ENCODE measurements at places on chromosomes 5 and 9.

DNA sequence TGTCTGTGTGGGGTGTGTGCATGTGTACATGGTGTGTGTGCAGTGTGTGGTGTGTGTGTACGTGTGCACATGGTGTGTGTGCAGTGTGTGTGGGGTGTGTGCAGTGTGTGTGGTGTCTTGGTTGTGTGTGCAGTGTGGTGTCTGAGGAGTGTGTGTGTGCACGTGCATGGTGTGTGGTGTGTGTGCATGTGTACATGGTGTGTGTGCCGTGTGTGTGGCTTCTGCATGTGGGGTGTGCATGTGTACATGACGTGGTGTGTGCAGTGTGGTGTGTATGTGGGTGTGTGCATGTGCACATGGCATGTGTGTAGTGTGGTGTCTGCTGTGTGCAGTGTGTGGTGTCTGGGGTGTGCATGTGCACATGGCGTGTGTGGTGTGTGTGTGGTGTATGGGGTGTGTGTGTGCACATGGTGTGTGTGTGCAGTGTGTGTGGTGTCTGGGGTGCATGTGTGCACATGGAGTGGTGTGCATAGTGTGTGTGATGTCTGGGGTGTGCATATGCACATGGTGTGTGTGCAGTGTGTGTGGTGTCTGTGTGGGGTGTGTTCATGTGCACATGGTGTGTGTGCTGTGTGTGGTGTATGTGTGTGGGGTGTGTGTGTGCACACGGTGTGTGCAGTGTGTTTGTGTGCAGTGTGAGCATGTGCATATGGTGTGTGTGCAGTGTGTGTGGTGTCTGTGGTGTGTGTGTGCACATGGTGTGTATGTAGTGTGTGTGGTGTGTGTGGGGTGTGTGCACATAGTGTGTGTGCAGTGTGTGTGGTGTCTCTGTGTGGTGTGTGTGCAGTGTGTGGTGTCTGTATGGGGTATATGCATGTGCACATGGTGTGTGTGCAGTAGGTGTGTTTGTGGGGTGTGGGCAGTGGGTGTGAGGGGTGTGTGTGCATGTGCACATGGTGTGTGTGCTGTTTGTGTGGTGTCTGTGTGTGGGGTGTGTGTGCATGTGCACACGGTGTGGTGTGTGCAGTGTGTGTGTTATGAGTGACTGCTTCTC lies 40.6 kb upstream of the ZNG1F start:
- DNase-seq = no peak

DNA sequence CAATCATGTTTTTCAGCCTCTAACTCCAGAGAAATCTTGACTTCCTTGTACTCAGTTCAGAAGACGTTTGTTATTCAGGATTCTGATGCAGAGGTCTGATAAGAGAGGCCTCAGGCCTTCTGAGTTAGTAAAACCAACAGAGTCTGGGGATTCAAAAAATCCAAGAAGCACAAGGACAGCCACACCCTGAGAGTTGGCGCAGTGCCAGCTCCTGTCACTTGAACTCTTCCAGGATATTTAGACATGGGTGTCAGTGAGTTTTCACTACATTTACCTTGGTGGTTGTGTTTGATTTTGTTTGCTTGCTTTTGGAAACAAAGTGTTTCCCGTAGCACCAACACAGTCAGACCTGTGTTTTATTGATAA lies 41.6 kb upstream of the PDE8B start:
- DNase-seq = no peak

DNA sequence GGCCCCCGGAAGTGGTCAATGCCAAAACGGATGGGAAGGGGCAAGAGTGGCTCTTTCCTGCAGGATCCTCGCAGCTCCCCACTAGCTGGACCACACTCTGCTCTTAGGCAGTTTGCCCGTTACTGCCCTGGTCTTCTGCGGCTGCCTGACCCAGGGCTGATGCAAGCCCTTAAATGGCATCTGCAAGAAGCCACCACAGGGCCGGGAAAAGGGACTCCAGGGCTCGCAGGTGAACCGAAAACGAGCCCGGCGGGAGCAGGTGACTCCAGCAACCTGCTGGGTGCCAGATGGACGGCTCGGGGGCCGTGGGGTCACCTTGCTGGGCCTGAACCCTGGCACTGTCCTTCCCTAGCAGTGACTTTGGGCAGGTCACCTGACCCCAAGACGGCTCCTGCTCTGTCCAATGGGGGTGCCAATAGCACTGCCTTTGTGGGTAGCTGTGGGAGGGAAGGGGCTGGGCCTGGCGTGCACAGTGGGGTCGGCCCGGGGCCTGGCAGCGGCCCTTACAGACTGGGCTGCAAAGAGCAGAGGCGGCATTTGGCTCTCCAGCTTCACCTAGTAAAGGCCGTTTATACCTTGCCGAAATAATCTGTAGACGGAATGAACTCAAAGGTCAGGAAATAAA lies 1.3 kb downstream of the TMEM250 start:
- DNase-seq = no peak

DNA sequence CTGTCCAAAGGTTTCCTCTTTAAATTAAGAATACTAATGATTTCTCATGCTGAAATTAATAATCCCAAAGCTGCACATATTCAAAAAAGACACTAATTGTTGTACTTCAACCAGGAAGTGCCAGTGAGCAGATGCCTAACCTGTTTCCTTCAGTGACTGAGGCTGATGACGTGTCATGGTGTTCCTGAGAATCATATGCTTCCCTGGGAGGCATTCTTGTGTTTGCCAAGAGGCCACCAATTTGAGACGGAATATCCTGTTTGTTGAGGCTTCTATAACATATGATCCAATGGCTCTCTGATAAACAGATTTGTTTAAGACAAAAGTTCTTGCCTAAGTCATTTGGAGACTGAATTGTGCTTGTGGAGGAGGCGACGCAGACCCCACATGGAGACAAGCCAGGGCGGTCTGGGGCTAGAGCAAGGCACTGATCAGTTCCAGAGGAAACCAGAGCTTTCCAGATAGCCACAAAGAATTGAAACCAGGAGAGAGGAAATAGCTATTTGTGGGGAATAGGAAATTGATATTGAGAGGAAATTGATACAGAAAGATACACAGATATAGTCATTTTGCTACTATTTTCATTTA lies 66.4 kb upstream of the ZNF608 start:
- DNase-seq = no peak

DNA sequence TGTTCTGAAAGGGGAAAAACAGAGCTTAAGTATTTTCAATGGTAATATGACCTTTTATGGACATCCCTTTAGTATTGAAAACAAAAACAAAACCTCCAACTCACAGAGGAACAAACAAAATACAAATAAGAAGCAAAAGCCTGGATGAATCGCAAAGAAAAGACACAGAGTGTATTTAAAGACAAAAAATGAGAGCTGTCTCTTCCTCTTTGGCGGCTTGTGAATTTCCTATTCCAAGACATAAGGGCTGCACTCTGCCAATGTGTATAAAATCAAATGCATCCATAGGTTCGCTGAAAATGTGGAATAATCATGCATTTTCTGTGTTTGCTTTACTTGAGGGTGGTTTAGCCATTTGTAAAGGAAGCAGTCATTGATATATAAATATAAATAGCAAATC lies 739.3 kb upstream of the ZNF608 start:
- no peak for DNase-seq

- no peak for DNase-seq
Measured at GRCh38 chr5:89480406-89481007, 597.5 kb upstream of the MEF2C start.

DNA sequence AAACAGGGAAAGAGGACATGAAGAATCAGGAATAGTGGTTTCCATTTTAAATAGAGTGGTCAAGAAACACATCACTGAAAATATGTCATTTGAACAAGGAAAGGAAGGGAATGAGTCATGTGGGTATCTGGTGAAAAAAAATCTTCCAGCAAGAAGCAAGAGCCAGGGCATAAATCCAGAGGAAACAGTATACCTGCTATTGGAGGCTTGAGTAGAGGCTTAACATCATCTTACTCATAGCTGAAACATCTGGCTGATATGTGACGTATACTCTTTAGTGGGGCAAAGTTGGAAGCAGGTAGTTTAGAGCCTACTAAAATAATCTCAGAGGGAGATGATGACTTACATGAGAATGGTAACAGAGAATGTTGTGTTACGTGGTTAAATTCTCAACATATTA lies 517.2 kb downstream of the CAAP1 start:
- DNase-seq = no peak

DNA sequence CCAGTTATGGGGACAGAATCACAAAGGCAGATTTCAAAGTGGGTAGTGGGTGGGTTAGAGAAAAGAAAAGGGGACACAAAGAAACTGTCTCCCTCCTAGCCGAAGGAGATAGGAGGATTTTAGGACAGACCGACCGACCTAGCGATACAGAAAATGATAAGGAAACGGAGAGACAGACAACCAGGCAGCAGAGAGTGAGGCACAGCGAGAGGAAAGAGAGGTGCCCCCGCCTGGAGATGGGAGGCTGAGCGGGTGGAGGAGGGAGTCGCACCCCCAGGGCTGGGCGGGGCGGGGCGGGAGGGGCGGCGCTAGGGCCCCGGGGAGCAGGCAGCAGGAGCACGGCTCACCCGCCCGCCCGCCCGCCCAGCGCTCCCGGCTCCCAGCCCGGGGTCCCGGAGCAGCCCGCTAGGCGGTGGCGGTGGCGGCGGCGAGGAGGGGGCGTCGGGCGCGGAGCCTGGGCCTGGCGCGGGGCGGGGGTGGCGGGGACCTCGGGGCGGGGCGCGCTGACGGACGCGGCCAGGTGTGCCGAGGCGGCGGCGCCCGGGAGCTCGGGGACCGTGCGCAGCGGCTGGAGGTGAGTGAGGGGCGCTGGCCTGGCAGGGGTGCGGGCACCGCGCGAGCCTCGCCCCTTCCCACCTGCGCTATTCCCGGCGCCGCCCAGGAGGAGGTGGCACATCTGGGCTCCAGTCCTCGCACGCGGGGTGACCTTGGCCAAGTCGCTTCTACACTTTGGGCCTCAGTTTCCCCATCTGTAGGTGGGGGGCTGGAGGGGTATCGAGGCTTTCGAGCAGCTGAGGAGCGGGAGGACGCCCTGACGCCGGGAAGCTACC lies 15.9 kb upstream of the SYNPO start:
- DNase-seq = no peak

GRCh38 chr9:138050472-138051330 lies 173.1 kb downstream of the CACNA1B start:
- no peak for DNase-seq

GRCh38 chr9:13070612-13071595 lies 208.6 kb downstream of the MPDZ start:
- no peak for DNase-seq

DNA sequence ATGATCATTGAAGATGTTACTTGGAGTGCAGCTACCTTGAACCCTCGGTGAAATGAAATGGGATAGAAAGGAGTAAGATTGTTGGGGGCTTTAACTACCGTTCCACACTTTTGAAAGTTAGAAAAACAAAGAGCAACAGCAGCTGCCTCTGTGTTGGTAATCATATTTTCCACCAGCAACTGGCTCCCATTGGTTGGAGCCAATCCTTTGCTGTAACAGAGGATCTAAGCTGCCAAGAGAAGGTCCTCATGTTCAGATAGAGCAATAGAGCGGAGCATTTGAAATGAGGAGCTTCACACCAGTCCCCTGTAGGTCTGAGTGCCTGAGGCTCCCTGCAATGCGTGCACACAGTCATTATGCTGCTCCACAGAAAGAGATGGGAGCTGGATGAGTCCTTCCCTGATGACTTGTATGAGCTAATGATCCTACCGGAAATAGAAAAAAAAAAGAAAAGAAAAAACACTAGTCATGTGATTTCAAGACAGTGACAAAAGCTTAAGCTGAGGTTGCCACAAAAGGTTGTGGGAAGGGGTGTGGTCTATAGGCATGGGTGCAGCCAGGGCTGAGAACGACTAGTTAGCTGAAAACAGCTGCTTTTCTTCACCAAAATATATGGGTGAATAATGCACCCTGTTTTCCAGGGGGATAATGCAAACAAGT lies 300.7 kb downstream of the MLLT3 start:
- DNase-seq = no peak

GRCh38 chr5:31362529-31362900 lies 169.0 kb downstream of the CDH6 start:
- no peak for DNase-seq

DNA sequence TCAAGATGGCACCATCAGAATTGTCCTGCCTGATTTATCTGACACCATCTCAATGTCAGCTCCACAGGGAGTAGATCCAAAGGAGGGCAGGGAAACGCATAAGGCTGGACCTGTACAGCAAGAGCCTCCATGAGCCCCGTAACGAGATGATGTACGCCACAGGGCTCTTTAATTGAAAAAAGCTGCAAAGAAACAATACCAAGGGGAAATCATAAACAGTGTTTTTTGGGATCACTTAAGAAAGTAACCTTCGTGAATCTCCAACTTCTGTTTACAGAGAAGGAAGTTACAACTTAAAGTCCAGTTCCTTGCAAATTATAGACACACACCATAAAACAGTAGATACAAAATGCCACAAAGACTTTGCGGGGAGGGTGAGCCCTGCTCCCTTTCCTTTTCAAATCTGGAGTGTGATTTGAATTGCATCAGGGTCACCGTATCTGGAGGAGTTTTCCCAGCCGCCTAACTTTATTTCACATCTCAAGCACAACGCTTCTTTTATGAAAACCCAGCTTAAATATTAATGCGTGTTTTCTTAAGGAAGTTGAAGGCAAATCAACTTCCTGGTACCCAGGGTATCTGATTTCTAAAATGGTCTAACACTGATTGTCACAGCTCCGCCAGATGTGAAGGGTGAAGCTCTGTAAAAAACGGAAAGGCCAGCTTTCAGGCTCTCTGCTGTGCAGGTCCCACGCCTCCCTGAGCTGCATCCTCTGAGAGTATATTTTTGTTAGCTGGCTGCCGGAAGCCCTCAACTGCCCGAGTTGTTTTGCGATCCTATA lies 88.9 kb downstream of the EBF1 start:
- no peak for DNase-seq

GRCh38 chr5:20335978-20336377 lies 348.0 kb upstream of the CDH18 start:
- DNase-seq = no peak

- DNase-seq = no peak
Measured at GRCh38 chr5:134493461-134494055, 31.9 kb upstream of the JADE2 start.

DNA sequence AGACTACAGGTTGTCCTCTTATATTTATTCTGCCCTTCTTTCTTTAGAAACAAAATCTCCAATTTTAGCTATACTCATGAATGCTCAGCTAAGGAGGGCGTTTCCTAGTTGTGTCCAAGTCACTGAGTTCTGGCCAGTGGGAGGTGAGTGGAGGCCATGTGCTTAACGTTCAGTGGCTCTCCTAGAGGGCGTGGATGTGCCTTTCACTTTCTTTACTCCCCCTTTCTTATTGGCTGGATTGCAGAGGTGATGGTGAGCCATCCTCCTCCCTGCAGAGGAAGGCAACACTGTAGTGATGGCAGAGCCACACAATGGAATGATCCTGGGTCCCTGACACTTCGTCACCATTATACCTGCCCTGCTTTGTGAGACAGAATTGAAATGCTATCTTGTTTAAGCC lies 54.6 kb downstream of the ALG2 start:
- no peak for DNase-seq

GRCh38 chr9:127187231-127187956 lies 65.0 kb upstream of the ANGPTL2 start:
- DNase-seq = no peak

DNA sequence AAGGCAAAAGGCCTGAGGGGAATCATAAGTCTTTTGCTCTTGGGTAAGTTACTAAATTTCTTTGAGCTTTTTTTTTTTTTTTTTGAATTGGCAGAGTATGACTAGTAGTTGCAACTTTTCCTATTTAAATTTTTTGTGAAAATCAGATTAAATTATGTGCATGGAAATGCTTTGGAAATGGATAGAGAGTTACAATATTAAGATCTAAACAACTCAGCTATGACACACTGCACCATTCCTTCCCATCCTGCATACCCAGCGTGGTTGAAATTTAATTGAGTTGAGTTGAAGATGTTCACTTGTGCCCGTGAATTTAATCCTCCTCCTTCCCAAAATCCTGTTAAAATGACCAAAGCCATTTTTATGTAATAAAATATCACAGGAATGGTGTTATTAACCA lies 296.4 kb downstream of the ACTL7B start:
- no peak for DNase-seq

GRCh38 chr9:133458643-133459312 lies 1.0 kb upstream of the CACFD1 start:
- DNase-seq = no peak

Data from NCI-H187 treated with DMSO at 0.1 percent for 48 hours (cell line).